ENCODE measurements at places on chromosomes 2 and 18. TPM values are rescaled to one million over a fixed set of nuclear protein-coding genes. Genes with fewer than 3 reads are reported as not detected.

DNA sequence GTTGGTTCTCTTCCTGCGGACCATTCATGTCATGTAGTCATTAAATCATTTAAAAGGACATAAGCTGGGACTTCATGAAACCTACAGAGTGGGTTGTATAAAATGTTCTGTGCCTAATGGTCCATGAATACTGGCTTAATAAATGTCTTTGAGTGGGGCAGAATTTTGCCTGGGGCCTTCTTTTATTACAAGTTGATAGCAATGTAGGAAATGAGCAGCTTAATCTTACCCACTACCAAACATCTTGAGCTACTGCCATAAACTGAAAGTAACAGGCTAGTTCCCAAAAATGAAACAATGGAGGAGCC is 130.9 kb downstream of the TMEM17 start:
- DNase-seq = no peak
- H3K36me3 ChIP-seq = no peaks in the 10 kb centered on the region
- H3K27me3 ChIP-seq = no peaks in the 10 kb centered on the region
- no peaks in the 10 kb centered on the region for H3K4me1 ChIP-seq
- no peak overlapping the region for H3K4me3 ChIP-seq

DNA sequence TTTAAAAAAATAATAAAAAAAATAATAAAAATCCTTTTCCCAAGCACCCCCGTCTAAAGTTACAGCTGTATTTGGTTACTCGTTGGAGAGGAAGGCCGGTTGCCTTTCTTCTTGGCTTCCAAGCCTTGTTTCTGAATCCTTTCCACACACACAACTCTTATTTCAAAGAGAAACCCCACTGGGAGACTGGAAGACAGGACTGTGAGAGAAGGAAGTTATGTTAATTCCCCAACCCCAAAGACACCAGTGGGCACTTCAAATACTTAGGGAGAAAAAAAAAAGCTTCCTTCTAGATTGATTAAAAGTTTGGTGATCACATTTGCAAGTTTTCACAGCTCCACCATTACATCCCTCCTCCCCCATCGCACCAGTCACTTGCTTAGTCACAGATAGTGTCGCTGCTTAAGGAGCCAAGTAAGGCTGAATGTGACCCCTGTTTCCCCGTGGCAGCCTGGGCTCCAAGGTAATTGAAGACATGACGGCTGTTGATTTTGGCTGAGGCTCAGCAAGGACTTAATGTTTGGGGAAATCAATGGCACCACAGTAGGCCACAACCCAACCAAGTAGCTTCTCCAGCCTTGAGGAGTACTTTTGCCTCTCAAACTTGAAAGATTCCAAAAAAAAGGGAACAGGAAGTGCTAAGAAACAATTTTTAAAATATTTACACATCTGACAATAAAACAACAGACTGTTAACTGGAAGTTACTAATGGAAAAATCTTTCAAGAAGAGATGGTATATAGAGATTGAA is 40.8 kb upstream of the FRZB start:
- no peak overlapping the region for H3K27ac ChIP-seq
- H3K4me3 ChIP-seq = no peak overlapping the region
- no peak for DNase-seq
- peaks cover 36% of the 10 kb centered on the region for H3K36me3 ChIP-seq
- no peaks in the 10 kb centered on the region for H3K4me1 ChIP-seq

GRCh38 chr2:38586931-38587330 is 15.8 kb downstream of the HNRNPLL start:
- H3K27ac ChIP-seq = peak overlapping the region; percentile 7
- H3K36me3 ChIP-seq = peaks cover 55% of the 10 kb centered on the region
- DNase-seq = no peak
- H3K4me3 ChIP-seq = no peak overlapping the region
- no peaks in the 10 kb centered on the region for H3K27me3 ChIP-seq
- peaks cover 40% of the 10 kb centered on the region for H3K4me1 ChIP-seq

GRCh38 chr2:135475128-135475527 is 55.9 kb downstream of the ZRANB3 start:
- no peak for DNase-seq
- H3K4me1 ChIP-seq = no peaks in the 10 kb centered on the region
- H3K27ac ChIP-seq = no peak overlapping the region
- H3K36me3 ChIP-seq = no peaks in the 10 kb centered on the region
- H3K27me3 ChIP-seq = no peaks in the 10 kb centered on the region

GRCh38 chr2:174493549-174494331 is 6.9 kb upstream of the GPR155 start:
- H3K36me3 ChIP-seq = no peaks in the 10 kb centered on the region
- no peak for DNase-seq
- no peak overlapping the region for H3K27ac ChIP-seq
- peaks cover 4% of the 10 kb centered on the region for H3K4me1 ChIP-seq
- no peak overlapping the region for H3K4me3 ChIP-seq

DNA sequence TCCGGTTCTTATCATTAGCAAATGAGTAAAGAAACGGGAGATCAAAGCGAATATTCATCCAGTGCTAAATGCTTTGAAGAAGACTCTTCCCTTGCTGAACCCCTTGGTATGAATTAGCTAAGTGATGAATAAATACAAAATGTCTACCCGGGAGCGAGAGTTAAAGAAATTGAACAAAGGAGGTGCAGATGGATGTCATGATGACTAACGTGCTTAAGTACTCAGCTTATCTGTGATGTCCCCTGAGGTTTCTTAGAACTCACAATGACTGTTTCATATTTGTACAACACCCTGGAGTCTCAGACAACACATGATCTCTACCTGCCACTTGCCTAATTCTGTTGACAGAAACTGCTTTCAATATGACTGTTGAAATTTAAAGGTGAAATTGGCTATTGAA is 148.5 kb downstream of the TMEM200C start:
- no peaks in the 10 kb centered on the region for H3K4me1 ChIP-seq
- H3K27ac ChIP-seq = no peak overlapping the region
- H3K27me3 ChIP-seq = no peaks in the 10 kb centered on the region
- H3K36me3 ChIP-seq = no peaks in the 10 kb centered on the region
- no peak for DNase-seq

The MC2R gene
- polyA plus RNA-seq = not detected

Measured in SK-N-SH (cell line).